Activated CD4-positive, alpha-beta T cell treated with anti-CD3 and anti-CD28 coated beads, Interleukin-2, amount 50 U/mL, for 4 hours (primary cell): ENCODE measurements at places on chromosomes 11 and 22.

DNA sequence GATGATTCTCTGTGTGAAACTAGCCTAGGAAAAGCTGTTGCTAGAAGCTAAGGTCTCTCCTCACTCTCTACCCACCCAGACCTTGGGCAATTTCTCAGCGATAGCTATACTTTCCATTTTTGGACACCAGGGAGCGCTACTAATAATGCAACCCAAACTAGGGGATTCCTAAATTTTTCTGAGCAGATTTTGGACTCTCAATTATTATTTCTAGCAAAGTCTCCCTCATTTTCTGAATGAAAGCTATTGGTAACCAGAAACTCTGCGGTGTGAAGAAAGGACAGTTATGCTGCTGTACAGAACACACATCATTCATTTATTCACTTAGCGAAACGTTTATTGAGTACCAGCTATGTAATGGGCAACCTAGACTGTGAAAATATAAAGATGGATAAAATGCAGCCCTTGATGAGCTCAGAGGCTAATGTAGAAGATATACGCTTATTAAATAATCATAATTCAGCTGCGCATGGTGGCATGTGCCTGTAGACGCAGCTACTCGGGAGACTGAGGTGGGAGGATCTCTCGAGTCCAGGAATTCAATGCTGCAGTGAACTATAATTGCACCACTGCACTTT is 6.1 kb upstream of the STIM1 start:
- peak; percentile 28 for DNase-seq

DNA sequence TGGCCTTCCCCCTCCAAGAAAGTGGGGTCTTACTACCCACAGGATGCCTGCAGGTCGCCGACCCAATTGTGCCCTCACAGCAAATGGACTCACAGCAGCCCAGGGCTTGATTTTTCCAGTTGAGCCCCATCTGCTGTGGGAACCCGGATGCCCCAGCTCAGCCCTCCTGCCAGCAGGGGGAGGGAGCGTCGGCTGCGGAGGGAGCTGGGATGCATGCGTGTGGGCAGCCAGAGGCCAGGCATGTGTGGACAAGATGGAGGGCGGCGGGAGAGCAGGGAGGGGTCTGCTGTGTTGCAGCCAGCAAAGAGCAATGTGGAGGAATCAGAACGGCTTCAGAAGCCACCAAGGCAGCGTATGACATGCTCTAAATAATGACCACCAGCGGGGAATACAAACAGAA is 41.0 kb upstream of the EIF3D start:
- no peak for DNase-seq

DNA sequence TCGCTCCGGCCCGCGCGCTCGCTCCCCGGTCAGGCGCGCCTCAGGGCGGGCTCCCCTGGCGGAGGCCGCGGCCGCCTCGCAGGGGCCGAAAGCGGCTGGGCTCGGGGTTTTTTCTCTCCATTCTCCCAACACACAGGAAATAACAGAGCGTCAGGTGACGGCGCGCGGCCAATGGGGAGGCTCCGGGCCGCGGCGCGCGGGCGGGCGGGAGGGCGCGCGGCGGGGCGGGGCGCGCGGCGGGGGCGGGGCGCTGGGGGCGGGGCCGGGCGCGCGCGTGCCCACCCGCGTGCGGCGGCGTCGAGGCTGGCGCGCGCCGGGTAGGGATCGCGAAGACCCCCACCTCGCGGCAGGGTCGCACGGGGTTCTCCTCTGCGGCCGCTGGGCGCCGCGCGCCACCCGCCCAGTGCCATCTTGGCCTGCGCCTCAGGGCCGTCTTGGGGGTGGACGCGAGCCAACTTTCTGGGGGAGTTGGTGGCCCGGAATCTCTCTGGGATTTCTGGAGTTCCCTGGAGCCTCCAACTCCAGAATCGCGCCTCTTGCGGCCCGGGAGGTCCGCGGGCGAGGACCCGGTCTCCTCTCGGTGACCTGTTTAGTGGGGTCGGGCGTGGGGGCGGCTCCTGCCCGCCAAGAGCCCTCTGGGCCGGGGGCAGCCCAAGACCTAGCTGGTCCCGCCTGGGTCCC is at the start of gene TCF20:
TCF20 (minus strand) TSS at position 144 of the 681 bp plus-strand sequence. CDS start 55,348 bp downstream, outside the sequence.
- peak; percentile 73 for DNase-seq

DNA sequence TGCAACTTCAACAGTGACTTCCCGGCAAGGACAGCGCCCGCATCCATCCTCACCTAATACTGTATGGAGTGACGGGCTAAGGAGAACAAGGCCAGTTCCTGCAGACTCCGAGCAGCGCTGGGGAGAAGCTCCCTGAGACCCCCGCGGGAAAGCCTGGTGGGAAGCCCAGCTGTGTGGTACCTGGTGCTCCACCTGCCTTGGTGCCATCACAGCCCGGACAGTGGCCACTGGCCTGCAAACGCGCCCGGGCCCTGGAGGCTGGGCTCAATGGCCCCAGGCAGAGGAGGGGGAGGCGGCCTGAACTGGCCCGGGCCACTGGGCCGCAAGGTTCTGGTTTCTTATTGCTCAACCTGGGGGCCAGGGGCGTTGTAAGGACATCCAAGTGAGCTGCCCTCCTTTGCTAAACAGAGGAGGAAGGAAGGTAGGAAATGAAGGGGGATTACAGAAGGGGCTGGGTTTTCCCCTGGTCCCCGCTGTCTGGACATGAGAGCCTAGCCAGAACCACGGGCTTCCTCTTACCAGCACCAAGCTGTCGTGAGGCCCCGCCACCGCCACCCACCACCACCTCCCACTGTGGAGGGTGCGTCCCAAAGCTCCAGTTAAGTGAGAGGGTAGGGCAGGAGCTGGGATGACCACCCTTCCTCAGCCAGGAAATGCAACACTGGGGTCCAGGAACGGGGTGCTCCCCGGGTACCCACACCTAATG is 8.5 kb upstream of the CDC42BPG start:
- no peak for DNase-seq

DNA sequence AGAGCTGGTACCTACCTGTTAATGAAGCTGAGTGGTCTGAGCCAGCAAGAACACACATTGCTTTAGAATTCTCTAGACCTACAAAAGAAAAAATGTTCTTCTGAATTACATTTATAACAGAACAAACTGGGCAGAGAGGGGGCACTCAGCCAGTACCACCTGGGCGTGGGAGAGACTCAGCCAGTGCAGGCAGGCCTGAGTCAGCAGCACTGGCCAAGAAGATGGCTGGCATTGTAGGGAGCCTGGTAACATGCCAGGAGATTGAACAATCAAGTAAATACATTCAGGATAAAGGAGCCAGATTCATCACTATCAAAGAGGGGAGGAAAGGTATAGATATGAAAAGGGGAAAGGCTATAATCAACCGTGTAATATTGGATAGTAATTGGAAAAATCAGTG is 19.9 kb downstream of the SERGEF start:
- DNase-seq: no peak

GRCh38 chr11:83284501-83285150 is 1.5 kb downstream of the CCDC90B start:
- DNase-seq: no peak
